ENCODE measurements at places on chromosomes 12 and 14.

DNA sequence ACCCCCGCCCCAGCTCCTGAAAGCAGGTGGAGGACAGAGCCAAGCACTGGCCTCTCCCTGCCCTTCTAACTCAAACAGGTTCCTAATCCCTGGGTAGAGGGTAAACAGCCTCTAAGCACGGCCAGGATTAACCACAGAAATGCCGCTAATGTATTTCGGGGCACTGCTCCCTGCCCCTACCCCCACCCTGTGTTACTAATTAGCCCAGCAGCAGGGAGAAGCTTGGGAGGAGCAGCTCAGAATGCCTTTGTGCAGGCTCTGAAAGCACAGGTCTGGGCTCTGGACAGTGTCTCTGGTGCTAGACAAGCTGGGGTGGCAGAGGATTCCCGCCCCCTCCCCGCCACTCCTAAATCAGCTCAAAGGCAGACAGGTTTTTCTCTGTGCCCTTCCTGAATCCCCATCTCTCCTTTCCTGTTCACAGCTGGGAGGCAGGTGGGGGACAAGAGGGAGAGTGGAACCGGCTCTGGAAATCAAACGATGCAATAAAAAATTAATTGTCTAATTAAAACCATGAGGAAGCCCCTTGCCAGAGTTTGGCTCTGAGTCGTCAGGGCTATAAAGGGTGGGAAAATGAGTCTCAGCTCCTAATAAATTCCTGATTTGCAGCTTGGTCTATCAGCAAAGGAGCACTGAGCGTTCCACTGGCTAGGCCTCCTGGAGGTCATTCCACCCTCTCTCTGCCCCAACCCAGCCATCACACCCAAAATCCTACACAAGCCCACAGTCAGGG, 53.0 kb downstream of the SMUG1 start:
- no peak for DNase-seq

DNA sequence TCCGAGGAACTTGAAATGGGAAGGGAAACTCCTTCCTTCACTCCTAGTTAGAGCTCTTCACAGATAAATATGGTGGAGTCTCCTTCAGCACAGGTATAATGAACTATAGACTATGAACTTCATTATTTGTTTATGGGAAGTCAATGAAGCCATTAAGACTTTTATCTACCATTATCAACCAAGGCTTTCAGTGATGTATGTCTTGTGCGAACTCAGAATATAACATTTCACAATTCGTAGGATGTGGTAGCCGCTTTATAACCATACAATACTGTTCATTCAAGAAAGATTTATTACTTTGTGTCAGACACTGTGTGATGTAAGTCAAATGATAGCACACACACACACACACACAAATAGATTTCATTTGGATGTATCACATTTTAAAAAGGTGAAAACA, 24.8 kb upstream of the ETNK1 start:
- DNase-seq, result no peak

- no peak for DNase-seq
Observed at GRCh38 chr12:904010-904414, 45.5 kb downstream of the RAD52 start.

DNA sequence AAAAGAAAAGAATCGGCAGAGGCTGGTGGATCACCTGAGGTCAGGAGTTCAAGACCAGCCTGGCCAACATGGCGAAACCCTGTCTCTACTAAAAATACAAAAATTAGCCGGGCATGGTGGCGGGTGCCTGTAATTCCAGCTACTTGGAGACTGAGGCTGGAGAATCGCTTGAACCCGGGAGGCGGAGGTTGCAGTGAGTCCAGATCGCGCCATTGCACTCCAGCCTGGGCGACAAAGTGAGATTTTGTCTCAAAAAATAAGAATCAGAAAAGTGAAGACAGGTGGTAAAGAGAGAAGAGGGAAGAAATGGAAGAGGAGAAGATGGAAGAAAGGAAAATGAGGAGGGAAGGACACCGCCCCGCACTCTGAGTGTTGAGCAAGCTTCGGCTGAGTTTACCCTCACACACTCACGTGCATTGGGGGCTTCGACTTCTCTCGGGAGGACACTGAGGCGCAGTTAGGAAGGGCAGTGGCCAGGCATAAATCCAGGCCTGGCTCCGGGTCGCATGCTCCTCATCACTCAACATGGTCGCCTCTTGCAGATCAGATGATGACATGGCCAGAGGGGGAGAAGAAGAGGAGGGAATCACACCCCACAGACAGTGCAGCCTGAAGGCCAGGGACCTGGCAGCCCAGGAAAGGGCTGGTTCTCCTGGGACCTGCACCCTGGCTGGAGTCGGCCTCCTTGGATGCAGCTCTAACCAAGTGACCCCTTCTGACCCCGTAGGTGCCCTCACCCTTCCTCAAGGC, 61.1 kb downstream of the PRMT8 start:
- DNase-seq, result no peak
